GM04504 (cell line): ENCODE measurements at places on chromosomes 11 and 22.

GRCh38 chr11:66639066-66639813, 737 bp downstream of the RBM4 start:
- no peak for DNase-seq

- no peak for DNase-seq
Measured at GRCh38 chr11:45391168-45391850, 105.2 kb upstream of the SYT13 start.

- DNase-seq = no peak
Measured at GRCh38 chr22:48534395-48534958, 1293.2 kb downstream of the BRD1 start.

- no peak for DNase-seq
Measured at GRCh38 chr11:58938398-58938797, 890 bp upstream of the GLYATL1 start.

- DNase-seq = no peak
Measured at GRCh38 chr11:6604081-6604626, 580 bp downstream of the ILK start.

GRCh38 chr11:62153087-62153395, 29.2 kb downstream of the INCENP start:
- DNase-seq = no peak

GRCh38 chr22:19827341-19828034, 27.2 kb downstream of the GNB1L start:
- DNase-seq = no peak

- no peak for DNase-seq
Measured at GRCh38 chr11:2489083-2489482, 44.3 kb downstream of the KCNQ1 start.

- DNase-seq = no peak
Measured at GRCh38 chr11:32451808-32452207, 16.5 kb upstream of the WT1 start.

- DNase-seq = no peak
Measured at GRCh38 chr11:87451395-87451794, 413.7 kb downstream of the TMEM135 start.

- no peak for DNase-seq
Measured at GRCh38 chr11:66976028-66976467, 944 bp downstream of the C11orf86 start.

GRCh38 chr11:38718659-38719058, 2120.6 kb upstream of the RAG2 start:
- no peak for DNase-seq

DNA sequence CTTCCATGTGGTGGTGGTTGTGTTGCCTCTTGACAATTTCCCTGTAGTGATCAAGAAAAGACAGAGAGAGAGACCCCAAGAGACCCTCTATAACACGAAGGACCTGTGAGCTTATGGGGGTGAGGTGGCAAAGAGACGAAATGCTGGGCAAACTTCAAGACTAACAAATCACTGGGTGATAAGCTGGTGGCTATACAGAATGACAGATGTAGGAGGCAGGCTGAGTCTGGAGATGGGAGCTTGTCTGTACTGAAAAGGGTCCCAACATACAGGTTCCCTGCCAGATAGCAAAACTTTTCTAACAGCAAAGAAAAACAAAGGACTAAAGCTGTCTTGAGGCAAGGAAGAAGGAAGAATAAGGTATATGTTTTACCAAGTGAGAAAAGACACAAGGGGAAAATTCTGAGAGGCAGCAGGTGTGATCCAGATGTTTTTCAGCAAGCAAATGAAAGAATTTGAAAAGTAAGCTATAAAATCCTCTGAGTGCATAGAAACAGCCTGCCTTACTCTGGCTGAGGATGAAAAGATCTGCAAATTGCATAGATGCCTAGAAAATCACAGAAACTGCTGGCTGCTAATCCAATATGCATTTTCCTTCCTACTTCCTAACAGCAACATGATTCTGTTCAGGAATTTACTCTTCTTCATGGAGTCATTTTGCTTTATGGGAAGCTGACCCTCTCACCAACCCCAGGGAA, 21.9 kb upstream of the LYVE1 start:
- DNase-seq = no peak

GRCh38 chr11:78022397-78023396, at the start of gene KCTD14:
KCTD14 (minus strand) TSS chr11:78023276; CDS start chr11:78023249, 27 bp downstream.
- DNase-seq = no peak

GRCh38 chr11:106644824-106645223, 373.5 kb downstream of the GUCY1A2 start:
- no peak for DNase-seq

DNA sequence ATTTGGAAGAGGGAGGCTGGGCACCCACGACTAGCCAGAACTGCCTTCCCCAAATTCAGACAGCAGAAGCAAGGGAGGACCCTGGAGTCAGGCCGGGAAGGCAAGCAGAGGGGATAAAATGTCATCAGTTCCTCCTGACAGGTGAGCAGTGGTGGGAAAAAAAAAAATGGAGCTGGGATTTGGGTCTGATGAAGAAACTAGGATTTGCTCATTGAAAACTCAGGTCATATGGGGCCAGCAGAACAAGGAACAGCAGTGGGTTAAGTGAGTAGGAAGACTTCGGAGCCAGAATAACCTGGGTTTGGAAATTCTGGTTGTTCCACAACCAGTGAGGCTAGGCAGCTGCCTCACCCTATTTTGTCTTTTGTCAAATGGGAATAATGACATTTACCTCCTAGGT, 28.9 kb upstream of the DRD2 start:
- no peak for DNase-seq

DNA sequence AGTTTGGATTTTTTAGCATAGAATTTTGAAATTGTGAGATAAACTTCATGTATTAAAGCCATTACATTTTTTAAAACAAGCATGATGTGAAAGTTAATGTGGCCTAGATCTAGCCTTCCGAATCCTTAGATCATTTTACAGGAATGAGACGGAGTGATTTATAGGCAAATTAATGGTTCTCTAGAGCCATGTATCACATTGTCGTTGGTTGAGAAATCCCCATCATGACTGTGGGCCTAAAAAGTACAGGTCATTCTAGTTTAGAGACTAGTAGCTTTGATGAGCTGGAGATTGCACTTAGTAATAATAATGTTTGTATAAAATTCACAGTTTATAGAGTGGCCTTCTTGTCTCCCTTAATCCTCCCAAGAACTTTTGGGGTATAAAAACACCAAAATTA, 7.1 kb downstream of the EWSR1 start:
- DNase-seq = no peak
